Activated T-helper 1 cell treated with Interleukin-2 at 50 U/mL for 16 hours (primary cell): ENCODE measurements at places on chromosomes 5 and 9.

GRCh38 chr5:92022415-92023140 lies 639.5 kb upstream of the ARRDC3 start:
- DNase-seq: no peak

- no peak for DNase-seq
Observed at GRCh38 chr5:159819591-159820411, 96.5 kb upstream of the ADRA1B start.

DNA sequence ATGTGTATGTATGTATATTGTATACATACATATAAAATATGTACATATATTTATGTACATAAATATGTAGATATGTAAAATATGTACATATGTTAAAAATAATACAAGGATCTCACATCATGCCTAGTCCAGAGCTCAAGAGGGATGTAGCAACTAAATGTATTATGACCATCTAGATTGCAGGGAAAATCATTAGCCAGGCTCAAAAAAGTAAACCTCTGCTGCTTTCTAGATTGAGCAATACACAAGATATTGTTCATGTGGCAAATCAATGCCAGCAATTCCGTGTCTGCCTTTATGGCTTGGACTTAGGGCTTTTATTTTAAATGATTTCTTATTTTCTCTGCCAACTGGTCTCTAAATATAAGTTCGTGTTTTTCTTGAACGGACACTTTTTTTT lies 65.2 kb downstream of the RAI14 start:
- DNase-seq: no peak

DNA sequence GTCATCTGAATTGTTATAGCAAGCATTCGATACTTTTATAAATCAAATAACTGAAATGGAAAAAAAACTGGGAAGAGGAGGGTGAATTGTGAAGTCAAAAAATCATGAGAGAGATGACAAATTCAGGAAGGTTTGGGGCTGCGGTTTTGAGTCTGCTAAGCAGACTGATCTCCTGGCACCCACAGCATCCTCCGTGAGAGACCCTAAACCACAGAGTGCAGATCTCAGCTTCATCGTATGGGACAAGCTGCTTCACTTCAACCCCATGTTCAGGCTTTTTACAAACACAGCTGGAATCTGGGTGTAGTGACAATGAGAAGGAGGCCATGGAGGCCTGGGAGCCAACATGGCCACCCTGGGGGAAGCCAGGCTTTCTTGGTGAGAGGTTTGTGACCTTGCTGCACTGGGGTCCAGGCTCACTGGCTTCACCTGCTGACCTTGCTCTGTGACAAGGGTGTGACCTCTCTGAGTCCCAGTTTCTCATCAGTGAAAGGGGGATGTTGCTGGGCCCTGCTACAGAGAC lies 19.4 kb downstream of the USP20 start:
- DNase-seq: no peak

DNA sequence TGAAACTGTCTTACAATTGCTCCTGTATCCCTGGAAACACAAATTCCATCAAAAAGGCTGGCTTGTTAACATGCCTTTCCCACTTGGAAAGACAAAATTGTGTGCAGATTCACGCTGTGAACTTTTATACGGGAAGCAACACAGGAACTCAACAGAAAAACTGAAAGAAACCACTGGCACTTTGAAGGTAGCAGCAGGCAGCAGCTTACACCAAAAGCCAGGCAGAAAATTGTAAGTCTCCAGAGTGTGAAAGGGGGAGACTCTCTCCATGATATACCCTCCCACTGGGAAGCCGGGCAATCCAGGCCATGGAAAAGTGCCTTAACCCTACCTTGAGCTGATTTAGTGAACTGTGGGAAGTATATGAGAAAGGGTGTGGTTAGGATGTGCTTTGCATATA lies 943.7 kb downstream of the CDH18 start:
- no peak for DNase-seq

- DNase-seq: no peak
Observed at GRCh38 chr5:55391707-55392106, 83.9 kb downstream of the MTREX start.

DNA sequence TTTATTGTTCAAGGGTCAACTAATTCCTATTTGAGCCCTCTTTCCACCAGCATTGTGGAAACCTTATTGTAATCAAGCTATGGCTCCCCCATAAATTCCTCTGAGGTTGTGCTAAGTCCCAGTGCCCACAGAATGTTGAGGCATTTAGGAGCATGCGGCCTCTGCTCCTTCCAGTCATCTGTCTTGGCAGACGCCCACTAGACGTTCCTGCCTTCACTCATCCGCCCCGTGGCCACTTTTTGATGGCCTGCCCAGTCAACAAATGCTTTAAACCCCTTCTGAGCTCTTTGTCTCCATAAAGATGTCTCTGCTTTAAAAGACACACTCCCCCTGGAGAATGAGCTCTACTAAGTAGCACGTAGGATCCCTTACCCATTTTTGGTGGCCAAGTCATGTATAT lies 104.7 kb downstream of the GAS1 start:
- no peak for DNase-seq

DNA sequence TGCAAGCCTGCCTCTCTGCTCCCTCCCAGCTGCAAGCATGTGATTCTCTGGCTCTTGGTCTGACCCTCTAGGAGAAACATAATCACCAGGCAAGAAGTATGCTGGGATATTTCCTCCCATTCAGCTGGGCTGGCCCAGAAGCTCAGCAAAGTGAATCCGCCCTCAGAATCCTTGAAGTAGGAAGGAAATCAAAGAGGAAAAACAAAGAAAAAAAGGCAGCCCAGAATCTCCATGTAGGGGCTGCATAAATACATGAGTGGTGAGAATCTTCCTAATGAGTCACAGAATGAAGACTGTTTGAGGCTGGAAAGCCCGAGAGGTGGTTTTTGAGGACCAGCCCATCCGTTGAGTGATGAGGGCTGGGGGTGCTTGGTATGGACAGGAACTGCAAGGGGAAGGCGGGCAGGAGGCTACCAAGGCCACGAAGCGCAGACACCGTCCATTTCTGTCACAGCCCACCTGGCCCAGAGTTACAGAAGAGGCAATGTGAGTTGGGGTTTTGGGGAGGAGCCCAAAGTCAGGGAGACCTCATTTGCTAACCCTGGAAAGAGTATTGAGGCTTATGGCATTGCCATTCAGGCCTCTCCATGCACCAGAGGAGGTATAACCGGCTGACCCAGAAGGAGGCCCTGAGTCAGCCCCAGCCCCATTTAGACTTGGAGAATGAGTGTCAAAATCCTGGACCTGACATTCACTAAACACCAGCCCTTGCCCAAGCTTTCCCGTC lies 33.4 kb upstream of the TGFBR1 start:
- DNase-seq: no peak
